Smooth muscle cell of the coronary artery (primary cell): ENCODE measurements at places on chromosomes 16 and 17. TPM values are rescaled to one million over a fixed set of nuclear protein-coding genes. Genes with fewer than 3 reads are reported as not detected.

ZNF469 gene
- 0.23 and 1.7 TPM in 2 replicates for total RNA-seq

VTN gene
- 0.35 and 1.9 TPM in 2 replicates for total RNA-seq

KRTAP4-9 gene
- not detected in 2 replicates for total RNA-seq

GPR142 gene
- total RNA-seq = not detected in 2 replicates

GRIN2A gene
- under 0.01 and 0.12 TPM in 2 replicates for total RNA-seq

SLFN13 gene
- 1.7 and 3.3 TPM in 2 replicates for total RNA-seq

PRSS27 gene
- total RNA-seq = 0.23 and 0.70 TPM in 2 replicates

CDIP1 gene
- 6.6 and 7.2 TPM in 2 replicates for total RNA-seq

MMP15 gene
- 1.7 and 3.2 TPM in 2 replicates for total RNA-seq

TLCD1 gene
- 4.4 and 5.3 TPM in 2 replicates for total RNA-seq

KRT9 gene
- total RNA-seq = not detected in 2 replicates

CCL17 gene
- total RNA-seq = not detected in 2 replicates

TMEM92 gene
- 0.12 and 0.15 TPM in 2 replicates for total RNA-seq

KRTAP2-1 gene
- total RNA-seq = not detected in 2 replicates

LDHD gene
- 0.12 and 2.0 TPM in 2 replicates for total RNA-seq

TBC1D26 gene
- total RNA-seq = under 0.01 and 0.08 TPM in 2 replicates

SOST gene
- total RNA-seq = 115 TPM in 1 of 2 replicates, not detected in the other

KRTAP9-8 gene
- total RNA-seq = not detected in 2 replicates

SERPINF2 gene
- not detected in 2 replicates for total RNA-seq

RBFOX1 gene
- not detected in 2 replicates for total RNA-seq

TAT gene
- total RNA-seq = not detected in 2 replicates

ZFP90 gene
- 19.3 and 20.2 TPM in 2 replicates for total RNA-seq

GNG13 gene
- not detected in 2 replicates for total RNA-seq

STX4 gene
- total RNA-seq = 26.2 and 59.8 TPM in 2 replicates
